Bronchial epithelial cell (primary cell): ENCODE measurements at places on chromosomes 5 and 9.
A peak's percentile ranks its signal among the peaks of the same experiment; 100 is the strongest.

DNA sequence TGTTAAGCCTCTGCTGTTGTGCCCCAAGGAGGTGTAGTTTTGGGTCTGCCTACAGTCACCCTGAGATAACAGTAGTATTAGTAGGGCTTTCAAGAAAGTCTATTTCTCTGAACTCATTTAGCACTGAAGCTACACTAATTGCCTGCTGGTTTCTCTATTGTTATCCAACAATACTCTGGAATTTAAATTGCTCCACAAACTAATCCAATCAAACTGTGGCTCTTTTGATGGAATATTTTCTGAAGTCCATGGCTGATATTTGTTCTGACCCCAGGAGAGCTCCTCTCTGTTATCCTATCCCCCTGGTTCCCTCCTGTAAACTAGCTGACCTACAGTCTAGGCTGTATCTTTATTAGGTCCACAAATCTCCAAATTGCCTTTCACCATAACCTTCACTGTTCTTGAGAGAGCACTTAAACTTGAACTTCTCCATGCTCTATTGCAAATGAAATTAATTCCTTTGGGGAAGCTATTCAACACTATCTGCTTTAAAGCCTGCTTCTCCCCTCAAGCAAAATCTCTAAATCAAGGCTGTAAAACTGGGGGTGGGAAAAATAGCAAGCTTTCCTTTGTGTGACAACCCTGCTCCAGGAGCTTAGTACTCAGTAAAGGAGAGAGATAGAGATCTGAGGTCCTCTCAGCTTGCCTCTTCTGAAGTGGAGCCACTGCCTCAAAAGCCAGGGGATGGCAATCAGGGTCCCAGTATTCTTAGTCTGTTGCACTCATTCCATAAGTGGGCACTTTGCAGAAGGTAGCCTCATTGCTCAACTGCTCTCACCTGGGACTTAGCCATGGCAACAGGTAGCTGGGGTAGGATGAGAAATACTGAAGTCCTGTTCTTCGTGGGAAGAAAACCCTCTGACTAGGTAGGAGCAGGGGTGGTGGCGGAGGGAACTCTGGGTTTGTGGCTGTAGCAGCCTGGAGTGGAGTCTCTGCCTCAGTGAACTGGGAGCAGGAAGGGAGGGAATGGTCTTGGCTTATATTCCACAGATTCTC lies 110.9 kb downstream of the MACIR start:
- DNase-seq, result no peak

DNA sequence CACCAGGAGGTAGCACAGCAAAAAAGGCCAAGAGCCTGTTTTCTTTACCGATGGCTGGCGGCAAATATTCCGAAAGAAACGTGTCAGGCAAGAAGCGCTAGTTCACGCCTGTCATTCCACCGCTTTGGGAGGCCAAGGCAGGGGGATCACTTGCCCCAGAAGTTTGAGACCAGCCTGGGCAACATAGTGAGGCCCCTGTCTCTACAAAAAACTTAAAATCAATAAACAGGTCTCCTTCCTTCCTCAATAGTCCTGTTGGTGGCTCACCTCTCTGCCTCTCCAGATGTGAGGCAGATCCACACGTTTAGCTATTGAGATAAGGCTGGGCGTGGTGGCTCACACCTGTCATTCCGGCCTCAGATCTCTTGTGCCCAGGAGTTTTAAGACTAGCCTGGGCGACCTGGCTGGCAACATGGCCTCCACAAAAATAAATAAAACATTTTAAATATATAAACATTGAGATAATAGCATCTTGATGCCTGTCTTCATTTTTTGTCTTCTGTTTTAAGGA lies 1.3 kb upstream of the TMEM250 start:
- no peak for DNase-seq

- DNase-seq, result no peak
Observed at GRCh38 chr9:3401221-3401954, 124.4 kb downstream of the RFX3 start.

DNA sequence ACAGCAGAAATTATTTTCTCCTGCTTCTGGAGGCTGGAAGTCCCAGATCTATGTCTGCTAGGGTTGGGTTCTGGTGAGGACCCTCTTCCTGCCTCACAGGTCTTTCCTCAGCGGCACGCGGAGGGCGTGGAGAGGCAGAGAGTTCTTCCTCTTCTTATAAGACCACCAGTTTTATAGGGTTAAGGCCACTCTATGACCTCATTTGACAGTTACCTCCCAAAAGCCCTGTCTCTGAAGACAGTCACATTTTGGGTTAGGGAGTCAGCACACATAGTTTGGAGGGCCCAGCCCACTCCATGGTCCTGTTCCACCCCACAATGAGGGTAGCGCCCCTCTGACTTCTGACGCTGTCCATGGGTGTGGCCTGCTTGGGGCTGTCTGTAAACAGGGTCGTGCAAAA lies 46.7 kb downstream of the TRIP13 start:
- DNase-seq, result no peak

DNA sequence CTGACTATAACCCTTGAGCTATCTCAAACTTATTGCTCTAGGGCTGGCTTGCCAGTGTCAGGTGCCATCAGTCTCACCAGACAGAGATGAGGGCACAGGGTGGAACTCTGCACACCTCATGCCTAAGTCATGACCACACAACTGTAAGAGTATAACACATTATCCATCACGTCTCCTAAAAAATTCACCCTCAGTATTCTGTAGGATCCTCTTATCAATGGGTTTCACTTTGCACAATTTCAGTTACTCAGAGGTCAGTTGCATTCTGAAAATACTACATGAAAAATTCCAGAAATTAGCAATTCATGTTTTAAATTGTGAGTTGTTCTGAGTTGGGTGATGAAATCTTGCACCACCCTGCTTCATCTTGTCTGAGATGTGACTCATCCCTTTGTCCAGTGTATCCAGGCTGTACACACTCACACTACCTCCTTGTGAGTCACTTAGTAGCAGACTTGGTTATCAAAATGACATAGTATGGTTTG lies 690.9 kb upstream of the CDH18 start:
- peak; percentile 99 for DNase-seq

DNA sequence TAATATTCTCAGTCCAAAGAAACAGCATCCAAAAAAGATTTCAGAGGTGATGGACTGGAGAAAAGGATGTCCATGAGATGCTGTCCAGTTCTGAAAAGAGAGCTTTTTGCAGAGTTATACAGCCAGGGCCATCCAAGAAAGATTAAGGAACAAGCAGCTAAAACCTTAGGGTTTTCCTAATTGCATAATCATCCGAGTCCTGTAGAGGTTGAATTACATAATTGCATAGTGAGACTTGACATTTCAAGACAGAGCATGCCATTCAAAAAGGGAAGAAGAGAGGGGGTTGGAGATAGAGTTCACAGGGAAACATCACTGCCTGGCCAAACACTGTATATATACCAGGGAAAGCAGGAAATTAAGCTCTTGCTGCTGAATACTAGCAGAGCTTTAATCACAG lies 1729.2 kb upstream of the WWC1 start:
- peak; percentile 29 for DNase-seq

DNA sequence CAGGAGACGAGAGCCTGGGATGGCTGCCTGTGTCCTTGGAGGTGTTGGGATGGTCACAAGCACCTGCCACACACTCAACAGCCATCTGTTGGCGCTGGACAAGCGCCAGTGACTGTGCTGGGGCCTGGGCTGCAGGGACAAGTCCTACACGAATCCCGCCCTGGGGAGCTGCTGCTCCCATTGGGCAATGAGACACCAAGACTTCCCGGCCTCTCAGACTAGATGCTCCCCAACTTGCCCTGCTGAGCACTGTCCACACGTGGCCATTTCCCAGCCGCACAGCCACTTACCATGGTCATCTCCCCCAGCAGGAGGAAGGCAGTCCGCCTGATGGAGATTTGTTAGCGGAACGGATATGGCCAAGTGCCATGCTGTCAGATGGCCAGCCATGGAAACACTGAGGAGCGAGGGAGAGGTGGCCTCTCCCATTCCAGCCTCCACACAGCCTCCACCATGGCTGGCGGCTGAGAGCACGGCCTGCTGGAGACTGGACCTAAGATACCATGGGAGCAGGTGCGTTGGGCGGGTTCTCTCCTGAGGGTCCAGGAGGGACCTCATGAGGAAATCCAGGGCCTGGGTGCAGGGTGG lies 43.9 kb downstream of the PRRT1B start:
- no peak for DNase-seq

GRCh38 chr5:133364936-133365707 lies 247.2 kb downstream of the FSTL4 start:
- DNase-seq, result no peak

GRCh38 chr5:132209901-132210545 lies 17.6 kb downstream of the P4HA2 start:
- DNase-seq, result no peak

GRCh38 chr5:75148051-75148450 lies 88.6 kb downstream of the ANKRD31 start:
- peak; percentile 30 for DNase-seq

DNA sequence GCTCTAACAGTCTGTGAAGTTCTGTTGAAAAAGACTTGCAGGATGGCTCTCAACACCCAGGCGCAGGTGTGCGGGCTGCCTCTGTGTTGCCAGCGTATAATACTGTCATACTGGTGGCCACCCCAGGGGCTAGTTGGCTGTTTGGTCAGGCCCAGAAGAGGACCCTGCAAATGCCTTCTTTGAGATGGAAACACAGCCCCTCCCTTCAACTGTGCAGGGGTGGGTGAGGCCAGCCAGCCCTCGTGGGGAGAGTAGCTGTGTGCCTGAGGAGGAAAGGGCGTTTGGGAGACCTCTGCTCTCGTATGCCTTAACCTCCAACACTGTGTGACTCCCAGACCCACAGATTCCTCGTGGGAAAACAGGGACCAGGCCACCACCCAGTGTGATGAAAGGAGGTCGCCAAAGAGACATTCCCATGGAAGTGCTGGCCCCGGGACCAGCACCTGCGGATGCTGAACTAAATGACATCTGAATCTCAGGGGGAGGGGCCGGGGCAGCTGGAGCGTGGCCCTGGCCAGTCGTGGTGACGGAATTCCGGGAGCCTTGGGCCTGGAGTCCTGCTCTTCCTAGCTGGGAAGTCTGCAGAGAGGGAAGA lies 11.3 kb upstream of the SCGB3A1 start:
- DNase-seq, result no peak

- DNase-seq, result no peak
Observed at GRCh38 chr9:70616228-70616990, 202.0 kb upstream of the KLF9 start.

DNA sequence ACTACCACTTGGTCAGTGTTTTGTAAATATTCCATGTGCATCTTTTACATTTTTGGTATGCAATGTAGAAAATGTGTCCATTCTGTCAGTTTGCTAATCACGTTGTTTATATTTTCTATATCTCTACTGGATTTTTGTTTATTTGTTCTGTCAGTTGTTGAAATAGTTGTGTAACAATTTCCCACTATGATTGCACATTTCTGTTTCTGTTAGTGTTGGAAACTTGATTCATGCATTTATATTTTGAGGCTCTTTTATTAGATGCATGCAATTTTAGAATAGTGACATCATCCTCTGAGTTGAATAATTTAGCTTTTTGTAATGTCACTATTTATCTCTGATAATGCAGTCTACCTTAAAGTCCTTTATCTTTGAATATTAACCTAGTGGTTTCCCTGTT lies 25.8 kb upstream of the LECT2 start:
- no peak for DNase-seq

DNA sequence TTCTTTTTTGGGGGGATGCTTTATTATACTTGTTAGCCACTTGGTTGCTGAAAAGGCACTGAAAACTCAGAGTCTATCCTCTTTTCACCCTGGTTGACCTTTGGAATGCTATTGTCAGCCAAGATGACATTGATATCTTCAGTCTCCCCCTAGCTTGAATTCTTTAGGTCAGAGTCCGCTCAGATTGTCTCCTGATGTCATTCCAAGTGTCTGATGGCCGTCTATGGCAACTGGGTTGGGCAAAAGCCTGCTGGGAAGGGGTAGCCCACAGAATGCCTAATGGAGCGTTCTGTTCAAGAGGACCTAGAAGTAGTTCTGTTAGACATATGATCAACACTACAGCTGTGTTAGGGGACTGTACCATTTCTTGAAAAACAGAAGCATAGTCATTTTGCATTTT lies 9.7 kb upstream of the MEF2C start:
- no peak for DNase-seq

- peak; percentile 31 for DNase-seq
Observed at GRCh38 chr5:141814064-141814964, 63.9 kb downstream of the PCDH1 start.

DNA sequence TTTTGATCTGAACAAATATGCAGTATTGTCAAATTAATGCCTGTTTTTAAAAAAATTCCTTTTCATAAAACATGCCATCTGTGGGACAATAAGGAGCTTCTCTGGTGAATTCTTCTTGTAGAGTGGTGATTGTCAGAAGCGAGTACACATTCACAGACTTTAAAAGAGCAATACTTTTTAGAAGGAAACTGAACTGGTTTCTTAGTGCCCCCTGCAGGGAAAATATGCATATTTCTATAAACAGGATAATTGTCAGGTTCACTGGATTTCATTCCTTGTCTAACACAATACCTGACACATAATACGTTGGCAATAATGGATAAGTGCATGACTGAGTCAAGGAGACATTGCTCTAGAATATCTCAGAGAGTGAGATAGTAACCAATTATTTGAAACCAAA lies 133.7 kb downstream of the KIF4B start:
- DNase-seq, result no peak

- DNase-seq, result no peak
Observed at GRCh38 chr9:89383030-89383720, 64.9 kb downstream of the SECISBP2 start.

- DNase-seq, result no peak
Observed at GRCh38 chr5:108003178-108003577, 332.4 kb upstream of the EFNA5 start.

GRCh38 chr5:145750199-145750598 lies 84.9 kb downstream of the PRELID2 start:
- DNase-seq, result no peak

DNA sequence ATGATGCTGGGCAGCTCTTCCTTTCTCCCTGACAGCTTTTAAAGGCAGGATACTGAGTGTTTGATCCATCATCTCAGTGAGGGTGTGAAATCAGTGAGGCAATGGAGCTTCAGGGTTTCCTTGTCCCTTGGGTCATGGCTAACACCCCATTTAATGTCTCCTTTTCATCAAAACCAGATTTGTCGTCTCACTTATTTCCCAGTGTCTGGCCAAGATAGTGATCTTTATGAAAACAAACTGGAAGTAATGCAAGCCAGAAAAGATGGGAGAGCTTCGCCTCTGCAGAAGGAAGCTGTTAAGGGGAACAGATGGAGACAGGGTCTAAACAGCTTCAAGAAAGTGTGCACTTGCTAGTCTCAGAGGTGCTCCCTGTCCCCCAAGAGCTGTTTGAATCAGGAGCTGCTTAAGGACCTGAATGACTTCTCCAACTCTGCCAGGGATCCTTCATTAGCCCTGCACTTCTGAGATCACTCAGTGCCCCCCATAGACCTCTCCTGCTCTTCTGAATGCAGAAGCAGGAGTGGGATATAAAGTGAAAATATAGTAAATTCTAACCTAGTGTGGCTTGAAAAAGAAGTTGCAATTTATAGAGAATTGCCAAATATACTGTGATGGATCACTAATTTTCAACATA lies 96.1 kb downstream of the F2RL2 start:
- DNase-seq, result no peak

DNA sequence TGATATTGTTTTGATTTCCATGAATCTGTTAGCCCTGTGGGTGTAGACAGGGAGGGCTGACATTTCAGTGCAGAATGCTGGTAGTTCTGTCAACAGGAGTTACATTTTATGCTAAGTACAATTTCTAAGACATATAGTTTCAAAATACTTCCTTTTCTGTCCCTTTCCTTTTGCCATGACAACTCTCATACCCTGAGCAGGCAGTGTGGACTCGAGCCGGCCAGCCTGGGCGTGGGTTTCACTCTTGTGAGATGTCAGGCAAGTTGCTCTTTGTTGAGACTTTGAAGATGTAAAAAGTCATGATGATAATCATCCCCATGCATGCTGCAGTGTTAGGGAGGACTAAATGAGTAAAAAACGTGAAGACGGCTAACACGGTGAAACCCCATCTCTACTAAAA lies 197.9 kb downstream of the CFAP90 start:
- DNase-seq, result no peak

GRCh38 chr9:136939431-136939995 lies 5.0 kb downstream of the FBXW5 start:
- DNase-seq, result no peak
